ENCODE measurements at places on chromosomes 5 and 9.

DNA sequence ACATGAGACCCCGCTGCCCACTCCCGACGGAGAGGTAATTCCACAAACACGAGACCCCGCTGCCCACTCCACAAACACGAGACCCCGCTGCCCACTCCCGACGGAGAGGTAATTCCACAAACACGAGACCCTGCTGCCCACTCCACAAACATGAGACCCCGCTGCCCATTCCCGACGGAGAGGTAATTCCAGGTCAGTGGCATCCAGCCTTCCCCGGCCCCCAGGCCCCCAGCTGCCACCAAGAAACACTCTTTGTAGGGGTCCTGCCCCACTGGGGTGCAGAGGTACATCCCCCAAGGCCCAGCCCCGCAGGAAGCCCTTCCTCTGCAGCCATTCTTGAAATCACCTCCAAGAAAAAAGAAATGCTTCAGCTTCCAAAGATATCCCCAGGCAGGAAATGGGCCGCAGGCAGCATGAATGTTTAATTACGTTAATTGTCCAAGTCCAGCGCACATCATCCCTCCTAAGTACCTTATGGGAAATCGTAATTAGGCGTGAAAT lies 115.9 kb downstream of the ADAMTS2 start:
- DNase-seq, result no peak

- no peak for DNase-seq
Observed at GRCh38 chr5:111427762-111428161, 84.6 kb downstream of the STARD4 start.

- DNase-seq, result no peak
Observed at GRCh38 chr9:7387840-7388239, 411.7 kb downstream of the DMAC1 start.

DNA sequence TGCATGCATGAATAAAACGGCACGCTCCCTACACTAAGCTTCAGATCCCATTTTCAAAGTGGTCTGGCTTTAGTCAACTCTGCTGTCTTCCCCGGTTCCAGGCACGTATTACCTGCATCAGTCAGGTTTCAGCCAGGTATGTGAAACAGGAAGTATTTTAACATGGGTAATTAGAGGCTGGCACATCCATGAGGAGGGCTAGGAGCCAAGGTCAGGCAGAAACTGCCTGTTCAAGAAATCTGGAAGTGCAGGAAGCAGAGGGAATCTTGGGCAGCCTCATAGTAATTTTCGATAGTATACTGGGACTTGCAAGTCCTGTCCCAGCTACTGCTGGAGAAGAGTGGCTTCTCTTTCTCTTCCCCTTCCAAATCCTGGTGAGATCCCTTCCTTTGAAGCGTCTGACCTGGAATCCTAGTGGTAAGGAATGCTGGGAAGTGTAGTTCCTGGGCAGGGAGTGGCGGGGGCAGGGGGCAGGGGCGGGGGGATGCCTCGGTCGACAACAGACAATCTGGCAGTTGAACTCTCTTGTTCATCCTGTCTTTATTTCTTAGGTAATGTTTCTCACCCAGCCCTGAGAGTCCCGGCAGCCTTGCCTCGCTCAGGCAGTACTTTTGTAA lies 403.1 kb downstream of the TLE4 start:
- no peak for DNase-seq

GRCh38 chr5:67844924-67845323 lies 370.6 kb upstream of the PIK3R1 start:
- DNase-seq, result no peak

DNA sequence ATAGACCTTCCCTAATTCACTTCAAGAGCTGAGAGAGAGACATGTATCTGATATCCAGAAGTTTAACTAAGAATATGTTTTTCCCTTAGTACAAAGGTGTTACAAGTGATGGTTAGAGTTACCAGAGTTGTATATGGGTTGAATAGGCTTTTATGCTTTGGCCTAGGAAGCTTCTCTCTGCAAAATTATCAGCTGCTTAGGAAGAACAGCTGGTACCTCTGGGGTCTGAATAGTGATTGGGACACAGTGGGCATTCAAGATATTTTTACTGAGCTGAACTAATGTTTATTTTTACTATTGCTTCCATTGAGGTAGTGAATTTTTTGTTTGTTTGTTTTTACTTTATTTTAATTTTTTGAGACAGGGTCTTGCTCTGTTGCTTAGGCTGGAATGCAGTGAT lies 67.6 kb upstream of the BASP1 start:
- no peak for DNase-seq

GRCh38 chr5:165525271-165525670 lies 2019.9 kb downstream of the MAT2B start:
- DNase-seq, result no peak

- no peak for DNase-seq
Observed at GRCh38 chr9:89374176-89374575, 55.9 kb downstream of the SECISBP2 start.

- DNase-seq, result no peak
Observed at GRCh38 chr9:99044827-99045226, 60.1 kb upstream of the TGFBR1 start.

DNA sequence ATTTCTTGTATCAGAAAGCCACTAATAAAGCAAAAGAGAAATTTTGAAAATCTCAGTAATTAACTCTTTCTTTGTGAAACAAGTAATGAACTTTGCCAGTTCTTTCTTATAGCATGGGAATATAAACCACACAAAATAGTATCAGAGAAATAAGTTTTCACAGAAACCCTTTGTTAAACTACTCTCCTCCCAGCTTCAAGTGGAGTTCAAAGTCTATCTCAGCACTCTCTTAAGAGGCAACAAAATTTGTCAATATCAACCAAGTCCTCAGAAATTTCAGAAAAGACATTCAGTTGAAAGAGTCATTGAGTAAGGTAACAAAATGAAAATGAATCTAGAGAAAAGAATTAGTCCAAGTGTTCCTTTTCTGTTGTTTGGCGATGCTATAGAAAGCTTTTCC lies 89.3 kb downstream of the NTRK2 start:
- no peak for DNase-seq

DNA sequence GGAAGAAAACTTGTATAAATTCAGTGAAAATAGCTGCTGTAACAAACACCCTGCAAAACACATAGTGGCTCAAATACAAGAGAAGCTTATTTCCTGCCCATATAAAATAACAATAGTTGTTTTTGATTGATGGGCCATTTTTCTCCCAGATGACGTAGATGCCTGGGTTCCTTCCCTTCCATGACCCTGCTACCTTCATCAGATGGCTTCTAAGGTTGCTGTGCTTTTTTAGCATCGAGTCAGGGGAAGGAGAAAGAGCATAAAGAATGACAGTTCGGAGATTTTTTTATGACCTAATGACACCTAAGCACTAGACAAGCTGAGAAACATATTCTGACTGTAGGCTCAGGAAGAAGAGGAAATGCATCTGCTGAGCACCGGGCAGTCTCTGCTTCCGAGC lies 34.7 kb upstream of the DPYSL3 start:
- no peak for DNase-seq

GRCh38 chr5:56328753-56329560 lies 95.8 kb upstream of the ANKRD55 start:
- no peak for DNase-seq

DNA sequence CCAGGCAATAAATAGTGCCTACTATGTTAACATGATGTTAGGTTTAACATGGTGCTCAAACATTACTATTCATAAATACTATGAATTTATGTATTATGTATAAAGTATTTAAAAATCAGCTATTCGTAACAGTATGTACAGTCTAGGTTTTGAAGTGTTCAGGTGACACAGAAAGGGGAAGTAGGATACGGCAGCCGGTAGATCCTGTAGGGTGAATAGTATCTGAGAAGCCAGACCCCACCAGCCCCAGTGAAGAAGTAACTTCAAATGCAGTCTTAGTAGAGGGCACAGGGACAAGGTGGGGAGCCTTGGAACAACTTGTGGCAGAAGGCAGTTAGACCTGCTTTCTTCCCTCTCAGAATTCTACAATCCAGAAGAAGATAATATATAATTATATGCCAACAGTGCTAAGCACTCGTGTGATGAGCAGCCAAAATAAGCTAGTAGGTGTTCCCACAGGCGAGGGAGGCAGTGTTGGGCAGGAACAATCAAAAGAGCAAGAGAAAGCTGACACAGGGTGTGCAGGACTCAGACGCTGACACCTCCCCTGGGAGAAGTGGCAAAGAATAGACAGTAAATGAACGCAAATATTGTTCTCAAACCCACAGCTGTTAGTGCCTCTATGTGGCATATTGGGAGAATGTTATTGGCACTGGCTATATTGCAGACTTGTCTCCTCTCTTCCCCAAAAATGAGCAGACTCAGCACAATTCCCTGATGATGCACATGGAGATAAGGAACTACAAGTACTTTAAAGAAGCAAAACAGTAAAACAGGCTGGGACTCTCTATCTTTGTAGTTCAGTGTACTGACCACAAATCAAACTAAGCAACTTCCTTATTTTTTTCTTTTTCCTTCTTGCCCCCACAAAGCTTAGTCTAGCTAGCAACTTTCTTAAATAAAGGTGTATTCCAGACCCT lies 4.6 kb downstream of the ZNF367 start:
- DNase-seq, result no peak

DNA sequence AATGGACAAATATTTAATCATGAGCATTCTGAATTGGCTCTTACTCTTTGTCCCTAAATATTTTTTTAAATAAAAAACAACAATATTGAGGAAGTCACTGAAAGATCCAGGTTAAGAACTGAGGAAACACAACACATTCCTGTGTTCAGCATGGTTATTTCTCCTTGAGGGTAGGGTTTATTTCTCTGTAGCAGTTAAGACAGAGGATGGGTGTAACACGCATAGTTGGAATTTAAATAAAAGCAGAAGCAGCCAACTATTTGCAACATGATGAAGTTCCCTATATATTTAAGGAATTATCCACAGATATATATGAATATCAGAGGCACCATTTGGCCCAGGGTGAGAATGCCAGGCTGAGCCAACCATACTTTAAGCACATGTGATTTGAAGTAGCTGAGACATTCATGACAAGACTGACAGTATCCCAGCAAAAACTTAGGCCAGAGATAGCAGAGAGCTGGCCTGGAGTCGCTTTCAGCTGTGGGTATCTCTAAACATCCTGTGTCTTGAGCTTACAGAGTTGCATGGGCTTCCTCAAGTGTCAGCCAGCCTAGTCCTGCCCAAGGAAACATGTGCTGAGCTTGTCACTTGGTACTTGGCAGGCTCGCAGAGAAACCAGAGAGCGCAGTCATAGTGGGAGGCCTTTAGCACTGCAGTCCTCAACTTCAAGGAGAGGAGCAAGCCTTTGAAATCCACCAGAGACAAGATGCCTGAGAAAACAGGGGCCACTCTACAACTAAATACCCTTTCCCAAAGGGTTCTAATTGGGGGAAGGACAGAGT lies 43.6 kb downstream of the SEMA5A start:
- no peak for DNase-seq

DNA sequence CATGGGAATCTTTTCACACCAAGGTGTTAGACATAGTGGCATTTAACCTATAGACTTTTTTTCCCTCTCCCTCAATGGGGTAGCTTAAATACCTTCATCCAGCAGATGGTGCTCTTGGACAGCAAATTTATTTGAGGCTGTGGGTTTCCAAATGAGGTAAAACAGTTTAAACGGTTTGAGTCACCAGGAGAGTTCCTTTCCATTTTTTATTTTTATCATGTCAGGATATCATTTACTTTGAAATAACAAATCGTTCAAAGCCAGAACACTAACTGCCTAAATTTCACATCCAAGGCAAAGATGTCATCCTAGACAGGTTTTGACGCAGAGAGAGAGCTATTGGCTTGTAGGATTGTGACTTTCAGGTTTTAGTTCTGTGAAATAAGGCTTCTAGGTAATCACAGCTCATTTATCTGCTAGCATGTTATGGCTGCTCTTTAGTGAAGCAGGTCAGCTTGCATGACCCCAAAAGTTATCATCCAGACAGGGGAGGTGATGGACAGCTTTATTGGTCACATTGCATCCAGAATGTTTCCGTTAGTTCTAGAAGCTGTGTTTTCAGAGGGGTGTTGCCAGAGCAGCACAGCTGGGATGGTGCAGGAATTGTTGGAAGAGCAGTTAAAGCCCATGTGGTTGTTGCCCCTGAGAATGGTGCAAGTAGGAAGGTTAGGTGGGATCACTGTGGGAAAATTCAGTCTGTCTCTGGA lies 69.8 kb downstream of the KDM4C start:
- DNase-seq, result no peak

DNA sequence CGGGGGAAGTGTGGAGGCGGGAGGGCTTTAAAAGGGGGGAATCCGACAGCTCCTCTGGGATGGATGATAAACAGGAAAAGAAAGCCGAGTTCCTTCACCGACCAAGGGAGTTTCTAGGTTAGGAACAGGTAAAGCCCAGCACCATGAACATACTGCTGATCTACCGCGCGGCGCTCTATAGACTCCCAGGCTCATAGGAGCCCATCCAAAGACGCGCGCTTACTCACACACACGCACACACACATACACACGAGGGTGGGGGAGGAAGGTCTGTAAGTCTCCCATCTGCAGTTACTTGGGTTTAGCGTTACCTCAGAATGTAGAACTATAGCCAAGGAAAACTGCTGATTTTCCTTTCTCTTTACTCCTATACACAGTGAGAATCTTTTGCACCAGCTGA lies 2.6 kb upstream of the GABRB2 start:
- DNase-seq, result no peak
